ENCODE measurements at places on chromosomes 12 and 14.

- no peak for DNase-seq
Observed at GRCh38 chr12:55636853-55637252, at the start of gene OR10P1. TSS of gene OR10P1 (plus strand) at chr12:55636892. CDS start at chr12:55636892, 0 bp downstream.

DNA sequence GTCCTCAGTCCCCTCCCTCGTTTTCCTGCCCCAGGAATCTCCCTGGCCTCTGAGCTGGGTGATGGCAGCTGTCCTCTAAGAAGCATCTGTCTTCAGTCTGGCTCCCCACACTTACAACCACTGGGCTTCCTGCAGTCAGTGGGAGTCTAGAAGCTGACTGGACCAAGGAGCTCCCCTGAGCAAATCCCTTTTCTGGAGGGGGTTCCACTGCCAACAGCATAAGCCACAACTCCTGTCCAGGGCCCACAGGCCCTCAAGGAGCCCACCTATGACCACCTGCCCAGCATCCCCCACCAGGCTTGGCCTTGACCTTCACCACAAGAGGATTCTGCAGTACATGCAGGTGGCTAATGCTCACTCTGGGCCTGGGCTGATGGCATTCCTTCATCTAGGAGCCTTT is 4.1 kb downstream of the RDH16 start:
- DNase-seq: no peak

DNA sequence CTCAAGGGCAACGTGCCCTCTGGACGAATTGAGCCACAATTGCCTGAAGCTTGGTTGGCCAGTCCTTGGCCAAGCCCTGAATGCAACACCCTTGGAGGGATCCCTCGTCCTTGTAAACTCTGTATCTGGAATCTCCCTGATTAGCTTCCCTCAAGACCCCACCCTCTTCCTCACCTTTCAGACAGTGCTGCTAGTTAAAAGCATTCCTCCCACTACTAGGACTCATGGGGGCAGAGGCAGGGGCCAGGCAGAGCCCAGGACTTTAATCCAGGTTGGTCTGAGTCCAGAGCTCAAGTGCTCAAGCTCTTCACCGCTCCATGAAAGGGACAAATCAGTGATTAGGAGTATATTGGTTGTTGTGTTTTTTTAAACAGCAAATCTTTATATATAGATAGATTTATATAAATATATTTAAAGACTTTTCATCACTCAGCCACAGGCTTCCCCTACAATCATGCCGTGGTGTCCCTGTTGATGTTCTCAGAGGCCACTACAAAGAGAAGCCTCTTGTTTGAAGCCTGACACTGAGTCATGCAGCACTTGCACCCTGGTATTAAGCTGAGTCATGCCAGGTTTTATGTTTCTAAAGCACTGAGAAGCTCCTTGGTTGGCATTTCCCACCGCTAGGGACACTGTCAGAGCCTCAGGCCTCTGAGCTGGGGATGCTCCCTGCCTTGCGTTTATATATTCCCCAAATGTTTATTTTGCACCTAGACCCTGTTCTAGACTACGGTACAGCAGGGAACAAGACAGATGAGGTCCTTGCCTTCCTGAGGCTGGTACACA is 53.8 kb upstream of the GSC start:
- no peak for DNase-seq

DNA sequence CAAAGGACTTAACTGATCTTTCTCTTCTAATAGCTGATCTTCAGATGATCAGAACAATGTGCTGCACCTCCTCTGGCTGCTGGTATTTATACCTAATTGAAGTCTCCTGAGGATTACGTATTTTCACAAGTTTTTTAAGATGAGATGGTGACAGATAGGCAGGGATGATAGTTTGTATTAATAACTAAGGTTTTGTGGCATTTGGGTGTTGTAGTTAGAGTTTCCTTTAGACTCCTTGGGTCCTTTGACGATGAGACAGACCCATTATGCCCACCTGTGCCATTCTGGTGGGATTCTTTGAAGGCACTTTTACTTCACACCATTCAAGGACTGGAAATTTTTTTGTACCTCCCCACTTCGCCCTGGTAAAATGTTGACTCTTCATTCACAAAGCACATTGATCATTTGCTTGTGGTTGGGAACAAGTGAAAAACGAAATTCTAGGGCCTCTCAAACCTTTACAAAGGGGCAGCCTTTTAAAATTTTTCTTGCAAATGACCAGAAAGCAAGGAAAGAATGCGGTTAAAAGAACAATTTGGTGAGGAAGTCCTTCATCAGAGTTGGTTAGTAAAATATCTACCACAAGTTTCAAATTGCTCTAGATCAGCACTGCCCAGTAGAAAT is at the start of gene IFNG:
IFNG (minus strand) TSS at position 60 of the 624 bp plus-strand sequence. CDS start 125 bp downstream, outside the sequence.
- DNase-seq: no peak

DNA sequence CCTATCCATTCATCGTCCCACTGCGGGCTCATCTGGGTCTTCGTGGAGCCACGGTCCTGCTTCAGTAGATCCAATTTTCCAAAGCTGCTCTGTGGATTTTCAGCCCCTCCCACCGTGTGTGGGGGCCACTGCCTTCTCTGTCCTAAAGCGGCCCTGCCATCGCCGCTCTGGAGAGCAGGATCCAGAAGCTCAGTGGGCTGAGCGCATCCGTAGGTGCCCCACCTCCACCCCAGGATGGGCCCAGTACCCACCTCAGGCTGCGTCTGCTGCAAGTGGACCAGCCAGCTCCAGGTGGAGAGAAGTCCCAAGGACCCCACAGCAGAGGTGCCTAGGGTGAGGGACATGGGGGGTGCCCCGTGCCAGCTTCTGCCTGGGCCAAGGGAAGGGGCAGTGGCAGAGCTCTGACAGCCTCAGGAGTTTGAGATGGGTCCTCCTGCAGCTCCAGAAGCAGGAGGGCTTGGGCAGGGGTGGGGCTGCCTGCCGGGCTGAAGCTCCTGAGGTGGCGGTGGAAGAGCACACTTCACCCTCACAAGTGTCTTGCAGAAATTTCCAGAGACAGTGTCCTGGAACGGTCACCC is 148.1 kb upstream of the C14orf180 start:
- no peak for DNase-seq

DNA sequence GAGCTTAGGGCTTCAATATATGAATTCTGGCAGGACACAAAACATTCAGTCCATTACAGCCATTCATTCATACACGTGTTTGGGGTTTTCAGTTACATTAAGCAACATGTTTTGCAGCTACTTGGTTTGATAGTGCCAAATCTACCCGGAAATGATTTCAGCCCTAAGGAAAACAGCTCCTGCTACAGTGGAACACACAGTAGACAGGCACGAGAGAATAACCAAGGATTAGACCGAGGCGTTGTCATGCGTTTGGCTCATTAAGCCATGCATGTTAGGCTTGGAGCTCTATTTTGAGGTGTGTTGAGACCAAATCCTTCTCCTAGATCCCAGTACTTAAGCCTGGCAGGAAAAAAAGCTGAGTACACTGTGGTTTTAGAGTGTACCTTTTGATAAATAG is 177.4 kb downstream of the PRKCH start:
- DNase-seq: no peak

GRCh38 chr14:55973285-55973800 is 144.9 kb upstream of the PELI2 start:
- DNase-seq: no peak
